ENCODE measurements at places on chromosomes 6 and 20. TPM values are rescaled to one million over a fixed set of nuclear protein-coding genes. Genes with fewer than 3 reads are reported as not detected.

DEF6 gene
- total RNA-seq, result 6.1 TPM

SALL4 gene
- 0.18 TPM for total RNA-seq

SRMS gene
- not detected for total RNA-seq

DNA sequence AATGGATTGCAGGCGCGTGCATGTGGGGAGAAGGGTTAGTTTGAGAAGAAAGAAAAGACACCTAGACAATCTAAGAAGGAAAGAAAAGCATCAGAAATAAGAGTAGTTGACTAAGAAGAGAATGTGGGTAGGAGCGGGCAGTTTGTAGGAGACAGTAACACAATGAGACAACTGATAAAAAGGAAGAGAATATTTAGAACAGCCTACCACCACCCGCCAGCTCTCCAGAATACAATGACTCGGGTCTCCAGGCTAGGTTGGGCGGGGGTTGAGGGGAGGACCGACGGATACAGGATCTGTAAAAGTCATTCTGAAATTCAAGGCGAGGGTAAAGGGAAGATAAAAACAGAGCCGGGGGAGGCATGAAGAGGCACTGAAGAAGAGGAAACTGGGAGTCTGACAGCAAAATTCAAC lies 712 bp downstream of the ABHD16A start:
- H3K36me3 ChIP-seq, result peaks cover 24% of the 10 kb centered on the region
- peaks cover 20% of the 10 kb centered on the region for H3K4me1 ChIP-seq
- no peaks in the 10 kb centered on the region for H3K27me3 ChIP-seq
- peak overlapping the region; percentile 96 for H3K27ac ChIP-seq
- no peak for DNase-seq

GRCh38 chr6:102619585-102619984 lies 1226.1 kb downstream of the GRIK2 start:
- no peak overlapping the region for H3K27ac ChIP-seq
- no peaks in the 10 kb centered on the region for H3K36me3 ChIP-seq
- H3K27me3 ChIP-seq, result no peaks in the 10 kb centered on the region
- DNase-seq, result no peak
- no peaks in the 10 kb centered on the region for H3K4me1 ChIP-seq

TRIM31 gene
- total RNA-seq, result not detected

DNA sequence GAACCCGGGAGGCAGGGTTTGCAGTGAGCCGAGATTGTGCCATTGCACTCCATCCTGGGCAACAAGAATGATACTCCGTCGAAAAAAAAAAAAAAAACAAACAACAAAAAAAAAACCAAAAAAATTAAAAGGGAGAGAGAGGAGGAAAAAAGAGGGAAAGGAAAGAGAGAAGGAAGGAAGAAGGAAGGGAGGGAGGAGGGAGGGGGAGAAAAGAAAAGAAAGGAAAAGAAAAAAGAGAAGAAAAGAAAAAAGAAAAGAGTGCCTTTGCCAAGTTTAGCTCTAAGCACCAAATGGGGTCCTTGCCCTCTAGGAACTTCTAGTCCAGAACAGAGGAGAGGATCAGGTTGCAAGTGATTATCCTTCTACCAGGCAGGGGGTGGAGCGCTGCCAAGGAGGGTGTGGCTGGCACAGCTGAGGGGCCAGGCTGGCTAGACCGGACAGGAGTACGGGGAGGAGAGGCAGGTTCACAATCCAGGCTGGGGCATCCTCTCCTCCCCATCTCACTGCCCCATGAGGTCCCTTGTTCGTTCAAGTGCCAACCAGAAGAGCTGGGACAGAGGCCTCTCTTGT lies 19.1 kb downstream of the GNAS start:
- no peaks in the 10 kb centered on the region for H3K27me3 ChIP-seq
- H3K4me3 ChIP-seq, result no peak overlapping the region
- DNase-seq, result no peak
- H3K27ac ChIP-seq, result peak overlapping the region; percentile 74

GRCh38 chr6:164010441-164011103 lies 596.1 kb downstream of the QKI start:
- no peaks in the 10 kb centered on the region for H3K27me3 ChIP-seq
- H3K27ac ChIP-seq, result peak overlapping the region; percentile 37
- H3K4me3 ChIP-seq, result no peak overlapping the region

GRCh38 chr6:82584194-82584695 lies 220.6 kb downstream of the TPBG start:
- H3K36me3 ChIP-seq, result no peaks in the 10 kb centered on the region
- H3K4me3 ChIP-seq, result no peak overlapping the region
- H3K4me1 ChIP-seq, result no peaks in the 10 kb centered on the region
- peak overlapping the region; percentile 32 for H3K27ac ChIP-seq
- no peak for DNase-seq

DNA sequence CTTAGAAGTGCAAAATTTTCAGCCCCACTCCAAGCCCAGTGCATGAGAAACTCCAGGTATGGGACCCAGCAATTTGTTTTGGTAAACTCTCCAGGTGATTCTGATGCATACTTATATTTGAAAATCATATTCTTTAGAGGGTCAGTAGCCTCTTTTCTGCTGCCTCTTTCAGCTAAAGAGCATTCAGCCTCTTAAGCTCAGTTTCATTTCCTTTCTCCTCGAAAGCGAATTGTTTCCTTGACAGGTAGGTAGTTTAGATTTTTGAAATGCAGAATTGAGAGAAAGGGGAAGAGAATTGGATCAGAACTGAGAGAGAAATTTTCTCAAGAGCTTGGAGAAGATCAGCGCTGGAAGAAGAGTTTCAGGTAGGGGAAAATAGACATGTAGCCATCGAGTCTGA lies 995.8 kb upstream of the FLRT3 start:
- no peaks in the 10 kb centered on the region for H3K36me3 ChIP-seq
- H3K27ac ChIP-seq, result no peak overlapping the region
- H3K4me3 ChIP-seq, result no peak overlapping the region
- H3K27me3 ChIP-seq, result no peaks in the 10 kb centered on the region

- H3K27me3 ChIP-seq, result peaks cover 63% of the 10 kb centered on the region
- DNase-seq, result no peak
- no peaks in the 10 kb centered on the region for H3K36me3 ChIP-seq
- peak overlapping the region; percentile 34 for H3K4me3 ChIP-seq
Measured at GRCh38 chr20:59576216-59576953, 28.0 kb upstream of the PHACTR3 start.

DNA sequence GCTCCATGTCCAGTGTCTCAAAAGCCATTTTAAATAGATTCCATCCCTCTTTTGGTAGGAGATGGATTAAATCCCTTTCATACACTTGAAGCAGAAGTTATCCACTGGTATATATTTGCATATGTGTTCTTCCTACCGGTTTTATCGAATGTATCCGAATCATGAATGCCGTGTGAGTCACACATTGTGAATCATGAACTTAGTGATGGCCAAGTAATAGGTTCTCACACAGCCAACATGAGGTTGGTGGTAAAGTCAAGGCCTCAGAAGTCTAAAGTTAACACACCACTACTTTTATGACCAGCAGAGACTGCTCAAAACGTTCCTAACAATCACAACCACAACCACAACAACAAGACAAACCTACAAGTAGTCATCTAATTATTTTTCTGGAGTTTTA lies 345.5 kb downstream of the THBS2 start:
- DNase-seq, result no peak
- H3K4me1 ChIP-seq, result no peaks in the 10 kb centered on the region
- no peaks in the 10 kb centered on the region for H3K36me3 ChIP-seq
- no peak overlapping the region for H3K27ac ChIP-seq

- no peak overlapping the region for H3K4me3 ChIP-seq
- H3K4me1 ChIP-seq, result no peaks in the 10 kb centered on the region
- no peak for DNase-seq
- no peaks in the 10 kb centered on the region for H3K27me3 ChIP-seq
- H3K27ac ChIP-seq, result no peak overlapping the region
Measured at GRCh38 chr6:56764081-56764566, 121.4 kb upstream of the DST start.

DNA sequence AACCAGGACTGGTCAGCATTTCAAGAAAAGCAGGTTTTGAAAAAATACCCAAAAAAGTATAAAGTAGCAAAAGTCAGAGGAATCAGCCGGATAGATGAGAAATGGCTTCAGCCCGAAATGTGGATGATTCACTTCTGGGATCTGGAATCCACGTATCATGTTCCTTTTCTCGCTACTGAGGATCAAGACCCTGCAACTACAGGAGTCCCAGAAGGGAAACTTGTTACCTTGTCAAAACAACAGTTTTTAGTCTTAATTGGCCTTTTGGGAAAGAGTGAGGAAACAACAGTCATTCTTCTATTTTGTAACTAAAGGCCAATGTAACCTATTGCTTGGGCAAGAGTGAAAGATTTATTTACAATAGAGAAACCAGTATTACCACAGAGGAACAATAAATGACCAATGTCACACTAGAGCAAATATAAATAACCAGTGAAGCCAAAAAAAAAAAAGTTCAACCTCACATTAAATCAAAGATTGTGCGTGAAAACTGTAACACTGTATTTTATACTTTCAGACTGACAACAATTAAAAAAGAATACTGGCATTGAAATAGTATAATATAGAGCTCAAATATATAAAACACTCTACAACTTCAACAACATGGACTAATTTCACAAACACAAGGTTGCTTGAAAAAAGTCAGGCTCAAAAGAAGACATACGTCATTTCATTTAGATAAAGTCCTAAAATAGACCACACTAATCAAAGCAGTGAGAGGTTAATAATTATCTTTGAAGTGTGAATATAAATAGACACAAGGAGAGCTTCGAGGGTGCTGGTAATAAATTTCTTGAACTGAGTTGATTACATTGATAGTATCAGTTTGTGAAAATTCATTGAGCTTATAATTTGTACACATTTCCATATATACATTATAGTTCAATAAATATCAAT lies 116.2 kb downstream of the GFRAL start:
- no peak for DNase-seq
- H3K27me3 ChIP-seq, result no peaks in the 10 kb centered on the region
- no peaks in the 10 kb centered on the region for H3K36me3 ChIP-seq
- H3K27ac ChIP-seq, result no peak overlapping the region
- H3K4me1 ChIP-seq, result no peaks in the 10 kb centered on the region

- peaks cover 63% of the 10 kb centered on the region for H3K36me3 ChIP-seq
- H3K4me3 ChIP-seq, result no peak overlapping the region
- H3K27me3 ChIP-seq, result no peaks in the 10 kb centered on the region
- H3K27ac ChIP-seq, result no peak overlapping the region
- DNase-seq, result no peak
Measured at GRCh38 chr6:111681860-111682259, 76.2 kb upstream of the TRAF3IP2 start.

GRCh38 chr6:32940656-32941213 lies at the start of gene HLA-DMB:
Gene HLA-DMB (minus strand): TSS chr6:32941028. CDS start chr6:32940807, 221 bp downstream.
- H3K4me1 ChIP-seq, result peaks cover 7% of the 10 kb centered on the region
- peaks cover 16% of the 10 kb centered on the region for H3K27me3 ChIP-seq
- peak within 1 kb of the TSS; percentile 33 for H3K4me3 ChIP-seq

SYNJ2 gene
- 8.7 TPM for total RNA-seq

DNA sequence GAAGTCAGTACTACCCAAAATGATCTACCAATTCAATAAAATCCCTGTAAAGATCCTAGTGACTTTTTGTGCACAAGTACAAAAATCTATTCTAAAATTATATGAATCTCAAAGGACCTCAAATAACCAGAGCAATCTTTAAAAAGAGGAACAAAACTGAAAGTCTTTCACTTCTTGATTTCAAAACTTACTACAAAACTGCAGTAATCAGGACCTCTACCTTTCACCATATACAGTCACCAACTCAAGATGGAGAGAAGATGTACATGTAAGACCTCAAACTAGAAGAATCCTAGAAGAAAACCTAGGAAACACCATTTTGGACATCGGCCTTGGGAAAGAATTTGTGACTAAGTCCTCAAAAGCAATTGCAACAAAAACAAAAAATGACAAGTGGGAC lies 109.5 kb upstream of the CD93 start:
- H3K27ac ChIP-seq, result no peak overlapping the region
- no peaks in the 10 kb centered on the region for H3K27me3 ChIP-seq
- no peaks in the 10 kb centered on the region for H3K36me3 ChIP-seq
- DNase-seq, result no peak

DNA sequence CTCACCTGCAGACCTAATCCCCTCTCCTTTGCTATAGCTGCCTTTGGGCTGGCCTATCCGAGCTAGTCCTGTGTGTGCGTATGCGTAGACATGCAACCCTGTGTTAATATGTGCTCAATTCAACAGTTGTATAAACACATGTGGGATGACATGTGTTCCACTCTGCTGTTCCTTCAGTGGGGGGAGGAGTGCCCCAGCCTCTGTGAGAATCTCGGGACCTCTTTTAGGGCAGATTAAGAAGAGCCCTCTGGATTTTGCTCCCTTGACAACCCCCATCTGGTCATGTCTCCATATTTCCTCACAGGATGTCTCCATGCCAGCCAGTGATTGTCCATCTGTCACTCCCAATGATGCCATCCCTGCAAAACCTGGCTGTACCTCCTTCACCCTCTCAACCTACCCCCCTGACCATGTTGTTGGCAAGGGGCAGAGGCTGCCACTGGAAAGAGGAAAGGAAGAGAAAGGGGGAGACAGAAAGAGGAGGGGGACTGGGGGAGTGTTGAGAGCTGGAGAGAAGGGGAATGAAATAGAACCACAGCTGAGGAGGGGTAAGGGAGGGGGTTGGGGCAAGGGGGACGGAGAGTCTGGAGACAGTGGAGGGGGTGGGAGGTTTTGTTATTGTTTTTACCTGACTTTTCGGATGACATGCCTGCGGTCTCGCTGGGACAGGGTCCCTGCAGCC lies 417 bp downstream of the PRRT1 start:
- peaks cover 10% of the 10 kb centered on the region for H3K36me3 ChIP-seq
- peak; percentile 13 for DNase-seq
- H3K27me3 ChIP-seq, result peaks cover 66% of the 10 kb centered on the region
- no peak overlapping the region for H3K27ac ChIP-seq
- peaks cover 43% of the 10 kb centered on the region for H3K4me1 ChIP-seq

DNA sequence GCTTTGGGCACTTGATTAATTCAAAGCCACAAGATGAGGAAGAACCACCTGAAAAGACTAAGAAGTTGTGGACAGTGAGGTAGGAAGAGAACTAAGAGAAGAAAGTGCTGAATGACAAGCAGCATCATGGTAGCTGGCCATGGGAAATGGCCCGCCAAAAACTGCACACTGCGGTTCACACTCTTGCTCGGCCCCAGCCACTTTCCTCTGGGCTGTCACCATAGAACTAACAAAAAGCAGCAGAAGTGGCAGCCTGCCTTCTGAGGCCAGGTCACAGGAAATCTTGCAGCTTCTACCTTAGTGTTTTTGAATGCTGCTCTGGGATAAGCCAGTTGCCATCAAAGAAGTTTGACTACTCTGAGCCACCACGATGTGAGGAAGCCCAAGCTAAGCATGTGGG lies 34.8 kb upstream of the ZNFX1 start:
- no peaks in the 10 kb centered on the region for H3K36me3 ChIP-seq
- H3K4me1 ChIP-seq, result no peaks in the 10 kb centered on the region
- no peak overlapping the region for H3K27ac ChIP-seq
- DNase-seq, result no peak

DNA sequence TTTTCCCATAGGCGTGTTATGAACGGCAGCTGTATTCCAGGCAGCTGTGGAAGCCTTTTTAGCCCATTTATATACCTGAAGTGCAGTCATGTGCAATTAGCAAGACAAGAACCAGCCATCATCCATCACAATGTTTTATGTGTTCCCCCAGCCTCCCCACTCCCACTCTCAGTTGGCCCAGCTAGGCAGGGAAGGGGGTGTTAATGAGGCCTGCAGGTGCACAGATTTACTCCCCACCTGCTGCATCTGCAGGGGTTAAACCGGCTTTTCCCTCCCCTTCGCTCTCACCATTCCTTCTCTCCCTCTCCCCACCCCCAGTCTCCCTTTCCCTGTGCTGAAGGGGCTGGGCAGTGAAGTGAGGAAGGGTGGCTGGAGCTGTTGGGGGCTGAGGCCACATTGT lies 149.8 kb upstream of the AKAP12 start:
- DNase-seq, result no peak
- no peak overlapping the region for H3K4me3 ChIP-seq
- H3K36me3 ChIP-seq, result peaks cover 9% of the 10 kb centered on the region
- H3K27me3 ChIP-seq, result no peaks in the 10 kb centered on the region
- H3K27ac ChIP-seq, result no peak overlapping the region
